Right forelimb (tissue), 1 donor: ENCODE measurements at places on chromosomes 6 and 20.

DNA sequence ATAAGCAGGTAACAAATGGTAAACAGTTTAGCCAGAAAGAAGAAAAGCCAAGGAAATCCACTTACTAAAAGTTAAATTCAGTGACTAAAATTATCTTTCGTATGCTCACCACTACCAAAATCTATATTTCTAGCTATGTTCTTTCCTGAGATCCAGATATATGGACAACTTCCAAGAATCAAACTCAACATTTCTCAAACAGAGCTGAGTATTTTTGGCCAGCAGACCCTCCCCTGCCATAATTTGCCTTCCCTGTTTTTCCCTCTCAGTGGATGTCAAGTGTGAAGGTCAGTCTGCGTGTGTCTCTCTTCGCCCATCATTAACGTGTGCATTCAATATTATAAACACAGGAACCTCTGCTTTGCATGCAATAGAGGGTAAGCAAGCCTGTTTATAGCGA lies 42.0 kb downstream of the PRKN start:
- DNase-seq = no peak

GRCh38 chr6:71589254-71589653 lies 297.1 kb upstream of the RIMS1 start:
- no peak for DNase-seq

DNA sequence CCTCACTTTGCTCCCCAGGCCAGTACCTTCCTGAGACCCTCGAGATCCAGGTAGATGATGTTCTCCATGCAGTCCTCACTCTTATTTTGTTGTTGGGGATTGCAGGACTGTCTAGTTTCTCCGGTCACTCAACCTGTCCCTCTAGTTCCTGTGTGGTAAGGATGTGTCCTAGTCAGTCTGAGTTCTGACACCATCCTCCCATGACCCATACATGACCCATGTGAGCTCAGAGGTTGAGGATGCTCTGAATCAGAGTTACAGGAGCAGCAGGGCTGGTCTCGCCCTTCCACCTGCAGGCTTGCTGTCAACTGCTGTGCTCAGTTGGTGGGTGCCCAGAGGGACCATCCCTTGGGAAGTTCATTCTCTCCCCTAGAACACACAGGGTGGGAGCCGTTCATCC lies 11.9 kb upstream of the CST8 start:
- no peak for DNase-seq

DNA sequence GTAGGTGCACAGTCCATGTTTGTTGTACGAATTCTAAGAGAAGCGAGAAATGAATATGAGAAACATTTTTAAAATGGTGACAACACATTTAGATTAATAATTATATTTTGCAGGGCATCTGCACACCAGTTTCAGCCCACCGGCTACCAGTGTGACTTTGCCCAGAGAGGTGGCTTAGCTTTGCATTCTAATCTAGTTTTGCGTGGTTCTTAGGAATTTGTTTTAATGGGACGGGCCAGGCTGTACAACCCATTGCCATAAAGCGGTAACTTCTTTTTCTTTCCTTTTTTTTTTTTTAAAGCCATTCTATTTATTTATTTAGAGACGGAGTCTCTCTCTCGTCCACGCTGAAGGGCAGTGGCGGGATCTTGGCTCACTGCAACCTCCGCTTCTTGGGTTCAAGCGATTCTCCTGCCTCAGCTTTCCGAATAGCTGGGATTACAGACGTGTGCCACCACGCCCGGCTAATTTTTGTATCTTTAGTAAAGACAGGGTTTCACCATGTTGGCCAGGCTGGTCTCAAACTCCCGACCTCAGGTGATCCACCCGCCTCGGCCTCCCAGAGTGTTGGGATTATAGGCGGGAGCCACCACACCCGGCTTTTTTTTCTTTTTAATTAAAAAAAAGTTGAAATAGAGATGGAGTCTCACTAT lies 829 bp downstream of the MANBAL start:
- no peak for DNase-seq

- no peak for DNase-seq
These were observed 128.5 kb downstream of the TPBG start for GRCh38 chr6:82492134-82492533.

GRCh38 chr6:6315660-6316059 lies 4.8 kb downstream of the F13A1 start:
- peak; percentile 51 for DNase-seq

- no peak for DNase-seq
These were observed 421.4 kb upstream of the ID4 start for GRCh38 chr6:19415605-19416326.

- peak; percentile 39 for DNase-seq
These were observed 6.7 kb upstream of the EMILIN3 start for GRCh38 chr20:41373251-41373783.

- peak; percentile 29 for DNase-seq
These were observed 127.6 kb upstream of the SNX9 start for GRCh38 chr6:157695301-157696040.

- DNase-seq = no peak
These were observed 665.5 kb downstream of the BCKDHB start for GRCh38 chr6:80771941-80772340.

DNA sequence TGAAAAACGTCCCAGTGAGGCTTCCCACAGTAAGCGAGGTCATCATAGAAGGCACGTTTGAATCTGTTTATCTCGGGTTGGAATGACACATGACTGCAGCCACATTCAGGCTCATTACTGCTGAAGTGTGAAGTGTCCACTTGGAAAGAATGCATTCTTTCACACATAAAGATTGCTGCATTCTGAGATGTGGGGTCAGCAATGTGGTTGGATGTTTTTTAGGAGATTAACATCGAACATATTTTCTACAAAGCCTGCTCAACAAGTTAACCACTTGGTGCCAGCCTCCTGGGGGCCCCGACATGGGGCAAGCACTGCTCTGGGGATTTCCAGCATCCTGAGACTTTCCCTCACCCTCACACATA lies 79.9 kb downstream of the BMP6 start:
- no peak for DNase-seq

DNA sequence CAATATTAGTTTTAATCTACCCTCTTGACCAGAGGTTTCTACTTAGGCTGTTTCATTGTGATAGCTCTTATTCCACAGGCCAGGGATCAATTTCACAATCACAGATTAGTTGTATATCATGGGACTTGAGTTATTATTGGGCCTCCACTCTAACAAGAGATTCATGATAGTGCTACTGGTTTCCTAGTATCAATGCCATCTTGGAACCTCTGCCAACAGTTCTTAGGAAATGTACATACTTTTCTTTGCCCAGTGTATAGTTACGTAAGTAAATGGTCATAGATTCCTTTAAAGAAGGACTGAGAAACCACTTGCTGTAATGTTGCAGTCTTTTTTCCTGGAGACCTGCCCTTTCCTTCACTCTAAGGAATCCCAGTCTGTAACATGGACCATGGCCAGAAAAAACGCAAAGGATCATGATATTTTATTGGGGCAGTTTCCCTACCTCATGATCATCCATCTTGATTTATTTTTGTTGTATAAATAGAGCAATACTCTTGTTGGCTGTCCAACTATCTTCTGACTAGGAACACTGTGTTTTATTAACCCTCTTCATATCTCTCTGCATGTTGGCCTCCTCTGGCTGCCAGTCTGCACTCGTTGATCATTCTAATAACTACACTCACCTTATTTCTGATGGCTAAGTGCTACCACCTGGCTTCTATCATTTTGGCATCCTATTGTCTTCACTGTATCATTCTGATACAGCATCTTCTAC lies 38.0 kb upstream of the VGLL2 start:
- DNase-seq = no peak

DNA sequence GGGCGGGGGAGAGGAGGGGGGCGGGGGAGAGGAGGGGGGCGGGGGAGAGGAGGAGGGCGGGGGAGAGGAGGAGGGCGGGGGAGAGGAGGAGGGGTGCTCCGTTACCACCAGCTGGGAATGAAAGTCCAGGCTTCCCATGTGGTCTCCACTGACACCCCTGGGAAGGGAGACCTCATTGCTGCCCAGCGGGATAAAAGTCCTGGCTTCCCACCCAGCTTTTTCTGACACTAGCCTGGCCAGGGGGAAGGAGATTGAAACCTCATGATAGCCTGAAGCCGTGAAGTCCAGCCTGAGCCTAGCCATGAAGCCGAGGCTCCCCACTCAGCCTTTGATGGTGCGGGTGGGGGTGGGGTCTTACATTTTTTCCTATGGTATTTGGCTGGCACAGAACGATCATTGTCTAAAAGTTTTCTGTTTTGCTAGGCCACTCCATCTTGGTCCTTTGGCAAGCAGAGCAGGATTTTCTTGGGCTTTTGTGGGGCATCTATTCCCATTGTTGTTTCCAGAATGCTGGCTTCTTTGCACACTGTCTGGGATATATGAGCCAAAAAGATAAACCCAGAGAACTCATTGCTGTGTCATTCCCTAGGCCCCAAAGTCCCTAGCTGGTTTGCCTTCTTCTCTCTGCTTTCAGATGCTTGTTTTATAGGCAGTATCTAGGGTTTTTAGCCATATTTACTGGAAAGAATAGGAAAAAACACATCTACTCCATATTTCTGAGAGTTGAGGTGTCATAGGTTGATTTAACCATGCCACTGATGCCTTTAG lies 67.9 kb upstream of the RNF24 start:
- DNase-seq = no peak

DNA sequence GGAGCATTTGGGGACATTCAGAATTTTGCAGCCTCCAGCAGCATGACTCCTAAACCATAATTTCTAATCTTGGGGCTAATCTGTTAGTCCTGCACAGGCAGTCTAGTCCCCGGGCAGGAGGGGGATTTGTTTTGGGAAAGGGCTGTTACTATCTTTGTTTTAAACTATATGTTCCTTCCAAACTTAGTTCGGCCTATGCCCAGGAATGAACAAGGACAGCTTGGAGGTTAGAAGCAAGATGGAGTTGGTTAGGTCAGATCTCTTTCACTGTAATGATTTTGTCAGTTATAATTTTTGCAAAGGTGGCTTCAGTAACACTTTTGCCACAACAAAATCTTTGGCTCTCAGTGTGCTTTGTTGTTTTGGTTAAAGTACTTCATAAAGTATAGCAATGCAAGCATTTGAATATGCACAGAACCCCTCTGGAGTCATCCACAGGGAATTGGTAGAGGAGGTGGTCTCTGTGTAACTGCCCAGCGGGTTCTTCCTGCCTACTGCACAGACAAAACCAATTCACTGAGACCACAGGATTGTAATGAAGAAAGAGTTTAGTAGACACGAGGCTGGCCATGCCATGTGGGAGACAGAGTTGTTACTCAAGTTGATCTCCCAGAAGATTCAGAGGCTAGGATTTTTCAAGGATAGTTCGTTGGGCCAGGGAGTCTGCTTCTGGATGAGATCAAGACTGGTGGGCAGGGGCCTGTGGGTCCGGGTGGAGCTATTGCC lies 224.1 kb upstream of the MYLIP start:
- no peak for DNase-seq

GRCh38 chr6:131681585-131681984 lies 19.6 kb downstream of the OR2A4 start:
- no peak for DNase-seq

- DNase-seq = no peak
These were observed 928.9 kb downstream of the EYS start for GRCh38 chr6:64777941-64778785.

DNA sequence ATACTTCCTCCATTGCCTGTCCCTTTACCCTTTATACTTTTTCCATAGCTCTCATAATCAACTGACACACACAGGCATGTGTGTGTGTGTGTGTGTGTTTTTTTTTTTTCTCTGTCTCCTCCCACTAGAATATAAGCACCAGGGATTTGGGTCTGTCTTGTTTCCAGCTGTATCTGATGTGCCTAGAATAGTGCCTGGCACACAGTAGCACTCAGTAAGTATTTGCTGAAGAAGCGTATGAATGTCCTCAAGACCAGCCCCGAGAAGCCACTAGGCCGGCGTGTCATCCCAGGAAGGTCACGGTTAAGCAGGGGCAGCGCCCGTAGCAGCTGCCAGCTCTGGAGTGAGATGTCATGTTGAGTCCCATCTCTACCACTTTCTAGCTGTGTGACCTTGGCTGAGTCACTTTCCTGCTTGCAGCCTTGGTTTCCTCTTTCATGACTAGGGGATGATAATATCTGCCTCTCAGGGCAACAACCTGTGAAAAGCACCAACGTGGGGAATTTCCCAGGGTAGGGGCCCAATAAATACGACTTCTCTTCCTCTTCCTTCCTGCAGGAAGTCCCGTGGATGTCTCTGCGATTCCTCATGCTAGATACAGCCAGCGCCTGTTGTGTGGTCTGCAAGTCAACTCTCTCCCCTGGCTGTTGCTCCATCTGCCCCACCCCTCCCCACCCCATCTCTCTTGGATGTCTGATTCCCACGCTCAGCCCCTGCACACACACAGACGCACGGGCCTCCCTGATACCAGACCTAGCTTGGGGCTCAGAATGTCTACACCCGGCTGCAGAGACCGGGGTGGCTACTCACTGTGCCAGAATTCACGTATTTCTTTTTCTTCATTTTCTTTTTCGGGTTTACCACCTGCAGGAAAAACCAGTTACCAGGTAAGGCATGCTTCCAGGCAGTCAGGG lies 58.1 kb downstream of the RAB44 start:
- DNase-seq = no peak

GRCh38 chr6:133184798-133185372 lies 56.3 kb upstream of the EYA4 start:
- no peak for DNase-seq

- no peak for DNase-seq
These were observed 560.1 kb downstream of the UTRN start for GRCh38 chr6:144845186-144845585.

- DNase-seq = no peak
These were observed 149.0 kb downstream of the MYB start for GRCh38 chr6:135329851-135330803.

GRCh38 chr6:21173678-21174077 lies 419.9 kb upstream of the SOX4 start:
- DNase-seq = no peak

- DNase-seq = no peak
These were observed 82.4 kb downstream of the MAP3K4 start for GRCh38 chr6:161073930-161074329.

DNA sequence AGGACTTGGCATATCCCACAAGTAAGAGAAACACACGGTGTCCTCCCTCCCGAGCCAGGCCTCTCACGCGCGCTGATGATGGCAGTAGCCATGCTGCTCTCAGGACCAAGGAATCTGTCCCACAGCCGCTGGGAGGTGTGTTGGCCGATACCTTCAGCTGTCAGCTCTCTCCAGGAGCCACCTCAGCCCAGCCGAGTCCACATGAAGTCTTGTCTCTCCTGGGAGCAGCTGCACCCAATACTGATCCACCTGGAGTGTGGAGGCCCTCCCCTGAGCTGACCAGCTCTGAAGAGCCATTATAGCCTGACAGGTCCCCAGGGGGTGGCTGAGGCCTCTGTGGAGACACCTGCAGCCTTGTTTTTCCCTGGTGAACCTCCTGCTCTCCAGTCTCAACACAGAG lies 23.8 kb upstream of the NXT1 start:
- DNase-seq = no peak

DNA sequence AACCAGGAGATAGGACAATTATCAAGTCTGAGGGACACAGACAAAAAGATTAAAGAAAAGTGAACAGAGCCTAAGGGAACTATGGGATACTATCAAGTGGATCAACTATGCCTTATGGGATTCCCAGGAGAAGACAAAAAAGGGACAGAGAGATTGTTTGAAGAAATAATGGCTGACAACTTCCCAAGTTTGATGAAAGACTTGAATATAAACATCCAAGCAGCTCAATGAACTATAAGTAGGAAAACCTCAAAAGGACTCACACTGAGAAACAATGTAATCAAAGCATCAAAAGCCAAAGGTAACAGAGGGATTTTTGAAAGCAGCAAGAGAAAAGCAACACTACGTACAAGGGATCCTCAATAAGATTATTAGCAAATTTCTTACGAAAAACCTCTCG lies 11.0 kb downstream of the ZNF133 start:
- DNase-seq = no peak
